CD4-positive, alpha-beta T cell (primary cell): ENCODE measurements at places on chromosomes 11 and 22.

GRCh38 chr22:20015187-20015625 lies 1.4 kb downstream of the ARVCF start:
- DNase-seq: no peak

DNA sequence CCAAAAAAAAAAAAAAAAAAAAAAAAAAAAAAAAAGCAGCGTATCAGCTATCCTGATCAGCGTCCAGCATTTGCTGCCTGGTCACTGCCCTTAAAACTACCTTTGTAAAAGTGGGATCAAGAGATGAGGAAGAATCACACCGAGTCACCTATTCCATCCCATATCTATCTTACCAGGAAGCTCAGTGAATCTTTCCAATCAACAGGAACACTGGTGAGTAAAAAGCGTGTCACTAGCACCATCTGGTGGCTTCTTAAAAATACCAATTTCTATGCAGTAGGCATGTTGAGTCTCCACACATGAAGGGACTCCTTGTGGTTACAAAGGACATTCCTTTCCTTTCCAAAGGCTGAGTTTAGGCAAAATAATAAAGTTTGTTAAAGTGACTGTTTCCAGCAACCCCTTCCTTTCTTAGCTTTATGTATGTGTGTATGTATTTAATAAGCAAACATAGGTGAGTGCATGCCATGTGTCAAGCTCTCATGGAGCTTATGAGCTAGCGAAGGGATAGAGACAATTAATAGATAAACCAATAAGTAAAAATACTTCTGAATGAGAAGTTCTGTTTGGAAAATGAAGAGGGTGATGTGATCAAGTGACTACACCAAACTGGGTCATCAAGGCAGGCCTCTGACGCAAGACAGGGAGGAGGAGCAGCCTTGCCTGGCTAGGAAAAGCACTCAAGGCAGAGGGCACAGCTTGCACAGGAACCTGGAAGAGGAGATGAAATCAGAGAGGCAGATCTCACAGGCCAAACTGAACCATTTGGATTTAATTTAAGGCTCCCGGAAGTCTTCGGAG lies 13.9 kb upstream of the TP53AIP1 start:
- DNase-seq: peak; percentile 31

DNA sequence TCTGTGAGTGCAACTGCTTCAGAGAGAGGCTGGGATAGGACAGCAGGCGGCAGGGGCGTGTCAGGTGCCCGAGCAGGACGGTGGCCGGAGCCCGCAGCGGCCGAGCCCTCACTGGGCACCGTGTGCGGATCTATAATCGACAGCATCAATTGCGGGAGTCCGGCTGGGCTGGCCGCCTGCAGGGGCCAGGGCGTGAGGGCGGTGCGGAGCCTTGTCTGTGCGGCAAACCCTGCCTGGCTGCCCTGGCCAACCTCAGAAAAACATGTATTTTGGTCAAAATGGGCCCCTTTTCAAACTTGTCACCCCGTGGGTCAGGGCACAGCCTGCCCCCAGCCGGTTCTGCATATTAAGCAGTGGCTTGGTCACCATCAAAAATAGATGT lies 91.3 kb upstream of the KCNQ1OT1 start:
- DNase-seq: no peak

GRCh38 chr22:49295465-49295743 lies 532.3 kb downstream of the BRD1 start:
- DNase-seq: no peak

GRCh38 chr22:19434401-19434800 lies 2.1 kb downstream of the MRPL40 start:
- no peak for DNase-seq

DNA sequence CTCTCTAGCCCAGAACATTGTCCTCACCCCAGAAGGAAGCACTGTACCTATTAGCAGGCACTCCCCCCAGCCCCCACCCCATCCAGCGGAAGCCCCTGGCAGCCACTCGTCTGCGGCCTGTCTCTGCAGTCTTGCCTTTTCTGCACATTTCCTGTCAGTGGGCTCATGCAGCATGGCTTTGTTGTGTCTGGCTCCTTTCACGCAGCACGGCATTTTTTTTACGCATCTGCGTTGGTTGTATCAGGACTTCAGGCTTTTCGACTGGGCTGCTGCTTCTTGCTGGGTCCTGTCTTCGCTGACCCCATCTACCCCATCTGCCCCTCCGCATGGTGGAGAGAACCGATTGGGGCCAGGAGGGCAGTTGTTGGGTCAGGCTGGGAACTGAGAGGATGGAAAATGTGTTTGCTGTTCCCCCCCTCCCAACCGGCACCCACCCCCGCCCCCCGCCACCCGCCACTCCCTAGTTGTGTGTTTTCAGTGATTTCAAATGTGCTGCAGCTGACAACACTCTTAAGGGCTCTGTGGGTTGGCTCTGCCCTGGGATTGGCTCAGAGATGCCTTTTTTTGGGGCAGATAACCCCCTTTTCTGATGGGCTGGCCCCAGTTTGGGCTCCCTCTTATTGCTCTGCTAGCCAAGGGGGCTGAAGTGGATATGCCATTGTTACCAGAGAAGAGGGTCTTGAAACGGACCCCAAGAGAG lies 110.0 kb downstream of the KIAA1671 start:
- DNase-seq: peak; percentile 77

DNA sequence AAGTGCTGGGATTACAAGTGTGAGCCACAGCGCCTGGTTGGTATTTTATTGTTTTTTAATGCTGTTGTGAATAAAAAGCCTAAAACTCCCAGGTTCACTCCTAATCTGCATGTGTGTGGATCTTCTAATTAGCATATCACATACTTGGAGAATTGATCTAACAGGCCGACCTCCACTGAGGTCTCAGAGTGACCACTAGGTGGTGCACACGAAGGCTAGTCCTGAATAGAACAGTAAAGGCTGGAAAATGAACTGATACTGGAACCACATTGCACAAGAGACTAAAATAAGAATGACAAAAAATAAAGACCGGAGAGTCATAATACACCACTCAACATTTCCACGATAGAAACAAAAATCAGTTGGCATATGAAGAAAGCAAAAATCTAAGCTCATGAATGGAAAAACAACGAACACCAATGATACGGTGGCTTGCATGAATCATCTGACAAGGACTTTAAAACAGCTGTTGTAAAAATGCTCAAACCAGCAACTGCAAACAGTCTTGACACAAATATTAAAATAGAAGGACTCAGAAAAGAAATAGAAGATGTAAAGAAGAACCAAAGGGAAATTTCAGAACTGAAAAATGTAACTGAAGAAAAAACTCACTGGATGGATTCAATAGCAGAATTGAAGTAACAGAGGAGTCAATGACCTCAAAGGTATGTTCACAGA lies 19.2 kb downstream of the PIM3 start:
- DNase-seq: no peak

- DNase-seq: no peak
These were observed 3.0 kb upstream of the MS4A7 start for GRCh38 chr11:60375316-60375715.

DNA sequence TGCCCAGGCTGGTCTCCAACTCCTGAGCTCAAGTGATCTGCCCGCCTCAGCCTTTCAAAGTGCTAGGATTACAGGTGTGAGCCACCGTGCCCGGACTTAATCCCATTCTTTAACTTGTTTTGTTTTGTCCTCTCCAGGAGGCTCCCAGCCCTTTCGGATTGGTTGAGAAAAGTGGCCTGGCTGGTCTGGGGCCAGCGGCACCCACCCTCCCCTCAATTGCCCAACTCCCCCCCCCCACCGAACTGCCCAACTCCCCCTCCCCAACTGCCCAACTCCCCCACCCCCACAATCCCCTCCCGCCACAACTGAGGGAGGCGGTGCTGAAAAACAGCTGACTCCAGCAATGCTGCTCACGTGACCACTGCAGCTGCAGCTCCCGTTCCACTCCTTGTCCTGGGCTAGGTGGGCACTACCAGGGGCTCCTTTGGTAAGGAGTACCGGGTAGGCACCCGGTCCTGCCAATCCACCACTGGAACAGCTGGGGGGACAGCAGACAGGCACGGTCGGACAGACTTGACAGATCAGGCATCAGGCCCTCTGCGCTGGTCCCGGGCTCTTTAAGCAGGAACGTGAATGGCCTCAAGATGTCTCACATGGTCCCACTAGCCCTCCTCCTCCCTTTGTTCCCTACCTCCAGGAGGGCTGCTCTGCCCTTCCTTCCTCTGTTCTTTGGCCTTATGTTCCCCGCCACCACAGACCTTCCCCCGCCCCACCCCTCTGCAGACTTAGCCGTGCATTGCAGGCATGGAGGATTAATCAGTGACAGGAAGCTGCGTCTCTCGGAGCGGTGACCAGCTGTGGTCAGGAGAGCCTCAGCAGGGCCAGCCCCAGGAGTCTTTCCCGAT lies at the start of gene TCN2:
Gene TCN2, plus strand, starts transcription at position 720 of the 845 bp plus-strand sequence. CDS start 158 bp downstream, outside the sequence.
- DNase-seq: no peak

DNA sequence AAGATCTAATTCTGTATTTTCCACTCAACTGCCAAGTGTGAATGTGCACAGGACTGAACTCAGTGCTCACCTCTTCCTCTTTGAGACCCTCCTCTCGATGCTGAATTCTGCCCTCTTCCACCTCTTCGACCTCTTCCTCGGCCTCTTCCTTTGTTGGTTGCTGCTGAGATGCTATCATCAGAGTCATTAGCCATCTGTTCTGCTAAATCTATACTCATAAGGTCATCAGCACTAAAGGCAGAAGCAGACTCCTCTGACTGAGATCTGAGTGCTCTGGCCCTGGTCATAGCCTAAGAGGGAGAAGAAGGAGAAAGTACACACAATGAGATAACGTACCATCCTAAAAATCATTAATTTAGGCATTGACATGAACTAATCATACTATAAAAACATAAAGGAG lies 45.9 kb upstream of the GPR83 start:
- no peak for DNase-seq

DNA sequence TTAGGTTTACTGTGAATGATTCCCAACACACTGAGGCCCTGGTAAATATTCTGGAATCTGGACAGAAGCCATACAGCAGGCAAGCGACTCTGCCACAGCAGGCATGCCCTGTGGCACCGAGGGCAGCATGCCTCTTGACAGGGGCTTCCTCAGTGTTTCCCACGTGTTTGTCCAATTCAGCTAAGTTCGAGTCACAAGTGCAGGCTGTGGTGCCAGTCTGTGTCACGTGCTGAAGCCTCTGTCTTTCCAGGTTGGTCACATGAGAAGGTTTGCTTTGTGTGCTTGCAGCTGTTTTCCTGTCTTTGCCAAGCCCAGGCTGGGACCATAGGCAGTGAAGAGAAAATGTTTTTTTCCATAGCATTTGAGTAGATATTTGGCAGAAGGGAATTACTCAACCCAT lies 2.4 kb upstream of the PPFIBP2 start:
- DNase-seq: no peak

- peak; percentile 80 for DNase-seq
These were observed at the start of gene CCDC34 for GRCh38 chr11:27362749-27363575. Gene CCDC34 (minus strand): TSS chr11:27363215. CDS start chr11:27363194, 21 bp downstream.

- DNase-seq: no peak
These were observed 8.3 kb downstream of the NDUFV1 start for GRCh38 chr11:67614730-67615714.

GRCh38 chr11:115623021-115623451 lies 118.8 kb upstream of the CADM1 start:
- DNase-seq: no peak

DNA sequence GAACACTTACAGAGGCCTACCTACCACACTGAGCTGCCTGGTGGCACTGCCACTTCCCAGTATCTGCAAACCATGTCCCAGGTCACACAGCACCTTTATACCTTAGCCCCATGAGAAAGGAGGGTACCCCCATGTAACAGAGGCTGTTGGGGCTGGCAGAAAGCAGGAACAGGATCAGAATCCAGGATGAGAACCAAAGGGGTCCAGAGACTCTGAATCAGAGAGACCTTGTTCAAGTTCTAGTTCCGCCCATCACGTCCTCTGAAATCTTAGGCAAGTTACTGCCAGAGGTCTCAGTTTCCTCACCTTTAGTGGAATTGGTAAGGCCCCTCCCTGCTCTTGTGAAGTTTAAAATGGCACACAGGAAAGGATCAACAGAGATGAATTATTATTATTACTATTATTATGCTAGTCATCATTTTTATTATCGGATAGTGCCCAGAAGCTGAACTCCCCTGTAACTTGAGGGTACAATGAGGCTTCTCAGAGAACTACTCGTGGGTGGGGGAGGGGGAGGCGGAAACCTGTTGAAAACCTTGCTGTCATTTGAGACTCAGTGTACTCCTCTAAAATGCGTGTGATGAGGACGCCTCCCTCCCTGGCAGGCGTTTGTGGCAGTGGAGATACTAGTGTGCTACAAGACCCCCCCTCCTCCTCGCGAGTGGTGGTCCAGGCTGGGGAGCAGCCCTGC lies 9.3 kb downstream of the SELENOM start:
- DNase-seq: no peak

DNA sequence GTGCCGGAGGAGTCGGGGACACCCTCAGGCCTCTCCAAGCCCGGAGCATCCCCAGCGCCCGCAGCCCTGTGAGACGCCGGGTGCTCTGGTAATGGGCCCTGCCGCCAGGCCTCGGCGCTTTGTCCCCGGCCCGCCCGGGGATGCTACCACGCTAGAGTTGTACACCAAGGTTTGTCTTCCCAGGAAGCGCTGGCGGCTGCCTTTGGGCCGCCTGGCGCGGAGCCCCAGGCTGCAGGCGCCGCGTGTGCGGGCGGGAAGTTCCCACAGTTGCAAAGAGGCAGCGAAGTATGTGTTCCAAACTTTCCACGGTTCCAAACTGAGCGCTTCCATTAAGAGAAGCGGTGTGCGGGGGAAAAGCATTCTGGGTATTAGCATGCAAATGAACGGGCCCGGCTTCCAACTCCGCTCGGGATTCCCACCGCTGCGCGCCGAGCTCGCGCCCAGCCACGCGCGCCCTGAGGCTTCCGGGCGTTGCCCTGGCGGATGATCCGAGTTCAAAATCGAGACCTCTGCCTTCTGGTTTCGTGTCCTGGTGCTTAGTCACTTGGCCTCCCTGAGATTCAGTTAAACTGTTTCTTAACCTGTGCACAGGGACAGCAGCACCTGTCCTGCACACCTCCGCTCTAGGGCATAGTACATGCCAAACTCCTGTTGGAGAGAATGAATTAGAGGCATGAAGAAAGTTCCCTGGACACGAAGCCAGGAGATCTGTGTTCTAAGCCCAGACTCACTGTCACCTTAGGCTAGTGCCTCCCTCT lies 1.3 kb upstream of the PATZ1 start:
- DNase-seq: peak; percentile 38

DNA sequence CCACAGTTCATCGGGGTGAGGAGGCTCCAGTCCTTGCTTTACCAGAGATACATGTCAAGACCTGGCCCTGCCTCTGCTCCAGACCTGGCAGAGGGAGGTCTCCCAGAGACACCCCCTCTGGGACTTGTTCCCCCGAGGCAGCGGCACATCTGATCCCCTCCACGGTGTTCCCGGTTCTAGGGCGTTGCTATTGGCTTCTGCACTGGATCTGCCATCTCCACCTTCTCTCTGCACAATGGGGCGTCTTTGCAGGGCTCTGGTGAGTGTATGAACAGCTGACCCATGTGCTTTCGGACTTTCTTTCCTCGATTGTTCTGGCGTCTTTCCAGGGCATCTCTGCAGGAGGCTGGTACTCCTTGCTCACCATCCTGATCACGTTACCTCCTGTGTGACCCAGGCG lies 930.4 kb downstream of the TBC1D22A start:
- no peak for DNase-seq

GRCh38 chr11:93271596-93271995 lies 58.9 kb upstream of the DEUP1 start:
- no peak for DNase-seq
